Stimulated activated CD4-positive, alpha-beta T cell treated with anti-CD3 and anti-CD28 coated beads, Interleukin-1b, Interleukin-23, amount 100 ng/mL, for 24 hours (primary cell): ENCODE measurements at places on chromosomes 11 and 22.

DNA sequence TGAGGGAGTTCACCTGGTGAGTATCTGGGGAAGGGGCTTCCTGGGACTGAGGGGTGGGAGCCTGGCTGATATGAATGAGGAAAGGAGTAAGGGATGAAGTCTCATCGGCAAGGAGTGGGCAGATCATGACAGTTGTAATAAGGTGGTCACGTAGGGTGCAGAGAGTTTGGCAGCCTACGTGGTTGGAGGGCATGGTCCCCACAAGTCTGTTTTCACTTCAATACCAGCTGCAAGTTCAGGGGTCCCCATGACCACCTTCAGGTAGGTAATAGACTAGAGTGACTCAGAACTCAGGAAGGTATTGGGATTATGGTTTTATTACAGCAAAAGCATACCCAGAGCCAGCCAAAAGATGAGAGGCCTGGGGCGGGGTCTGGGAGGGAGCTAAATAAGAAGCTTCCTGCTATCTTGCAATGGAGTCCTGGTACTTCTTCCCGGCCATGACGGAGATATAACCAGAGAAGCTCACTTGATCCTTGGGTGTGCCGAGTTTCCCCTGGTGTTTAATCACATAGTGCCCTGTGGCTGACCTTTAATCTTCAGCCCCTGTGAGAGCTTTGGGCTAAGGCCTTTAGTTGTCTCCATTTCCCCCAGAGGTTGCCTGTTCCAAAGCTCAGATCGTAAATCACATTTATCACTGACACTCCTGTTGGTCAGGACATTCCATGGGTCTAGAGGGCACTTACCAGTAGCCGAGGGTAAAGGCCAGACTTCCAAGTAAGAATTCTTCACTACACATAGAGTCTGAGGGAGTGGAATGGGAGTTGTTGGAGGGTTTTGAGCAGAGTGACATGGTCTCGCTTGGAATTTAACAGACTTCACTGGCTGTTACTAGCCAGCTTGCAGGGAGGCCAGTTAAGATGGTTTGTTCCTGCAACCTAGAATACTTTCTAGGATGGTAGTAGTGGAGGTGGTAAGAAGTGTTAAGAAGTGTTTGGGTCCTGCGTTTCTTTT, 9.1 kb downstream of the SLC3A2 start:
- DNase-seq: no peak

DNA sequence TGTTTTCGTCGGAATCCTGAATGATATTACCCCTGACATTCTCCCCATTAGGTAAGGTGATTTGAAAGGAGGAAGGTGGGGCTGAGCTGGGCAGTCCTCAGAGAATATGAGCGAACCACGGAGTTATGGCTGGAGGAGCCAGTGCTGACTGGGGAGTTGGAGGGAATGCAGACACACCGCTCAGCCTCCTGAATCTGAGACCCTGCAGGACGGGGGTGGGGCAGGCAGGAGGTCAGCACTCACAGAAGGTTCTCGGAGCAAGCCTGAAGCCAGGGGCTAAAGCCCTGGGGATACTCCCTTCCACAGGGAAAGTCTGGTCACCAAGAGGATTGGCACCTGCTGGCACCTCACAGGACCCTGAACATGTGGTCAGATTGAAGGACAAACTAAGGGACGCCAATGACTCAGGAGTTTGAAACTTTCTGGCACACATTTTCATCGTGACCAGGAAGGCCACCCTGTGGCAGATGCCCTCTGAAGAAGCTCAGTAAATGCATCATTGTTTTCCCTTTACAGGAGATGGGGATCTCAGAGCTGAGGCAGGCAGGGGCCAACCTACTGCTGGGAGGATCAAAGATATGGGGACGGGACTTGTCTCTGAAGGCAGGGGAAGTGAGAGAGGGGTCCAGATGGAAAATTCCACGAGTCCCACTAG, 26.9 kb upstream of the FCHSD2 start:
- no peak for DNase-seq

- no peak for DNase-seq
These were observed 12.5 kb upstream of the FADS3 start for GRCh38 chr11:61903845-61904244.

GRCh38 chr11:114262681-114263512, 33.3 kb upstream of the NNMT start:
- DNase-seq: no peak

GRCh38 chr11:92766698-92767097, 202.8 kb upstream of the MTNR1B start:
- no peak for DNase-seq

- no peak for DNase-seq
These were observed 57.8 kb downstream of the BRD1 start for GRCh38 chr22:49769691-49770546.

GRCh38 chr22:46969491-46969890, 207.0 kb downstream of the TBC1D22A start:
- DNase-seq: peak; percentile 15

DNA sequence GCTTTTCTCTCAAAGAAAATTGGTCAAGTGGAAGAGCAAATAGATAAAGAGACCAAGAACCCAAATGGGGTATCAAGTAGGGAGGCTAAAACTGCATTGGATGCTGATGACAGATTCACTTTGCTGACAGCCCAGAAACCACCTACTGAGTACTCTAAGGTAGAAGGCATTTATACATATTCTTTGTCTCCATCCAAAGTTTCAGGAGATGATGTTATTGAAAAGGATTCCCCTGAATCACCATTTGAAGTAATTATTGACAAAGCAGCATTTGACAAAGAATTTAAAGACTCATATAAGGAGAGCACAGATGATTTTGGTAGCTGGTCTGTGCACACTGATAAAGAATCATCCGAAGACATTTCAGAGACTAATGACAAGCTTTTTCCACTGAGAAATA, 37.7 kb downstream of the RTN3 start:
- DNase-seq: no peak

GRCh38 chr11:130047141-130047540, 22.6 kb upstream of the APLP2 start:
- DNase-seq: no peak

DNA sequence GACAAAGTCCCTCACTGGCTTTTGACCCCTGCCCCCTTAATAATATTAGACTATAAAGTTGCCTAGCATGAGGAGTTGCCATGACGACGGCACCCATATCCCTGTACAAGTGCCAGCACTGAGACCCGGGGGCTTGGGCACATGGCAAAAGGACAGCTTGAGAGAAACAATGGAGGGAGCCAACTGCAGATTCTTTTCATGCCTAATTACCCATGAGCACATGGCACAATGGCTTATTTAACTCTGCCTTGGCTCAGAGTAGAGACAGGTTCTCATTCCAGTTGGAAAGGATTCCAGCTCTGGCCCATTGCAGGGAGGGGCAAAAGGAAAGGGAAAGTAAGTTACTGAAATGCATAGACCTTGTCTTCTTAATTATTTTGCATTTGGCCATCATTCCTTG, 261.2 kb upstream of the UBASH3B start:
- DNase-seq: no peak
